Central memory CD4-positive, alpha-beta T cell (primary cell): ENCODE measurements at places on chromosomes 7 and 10.

DNA sequence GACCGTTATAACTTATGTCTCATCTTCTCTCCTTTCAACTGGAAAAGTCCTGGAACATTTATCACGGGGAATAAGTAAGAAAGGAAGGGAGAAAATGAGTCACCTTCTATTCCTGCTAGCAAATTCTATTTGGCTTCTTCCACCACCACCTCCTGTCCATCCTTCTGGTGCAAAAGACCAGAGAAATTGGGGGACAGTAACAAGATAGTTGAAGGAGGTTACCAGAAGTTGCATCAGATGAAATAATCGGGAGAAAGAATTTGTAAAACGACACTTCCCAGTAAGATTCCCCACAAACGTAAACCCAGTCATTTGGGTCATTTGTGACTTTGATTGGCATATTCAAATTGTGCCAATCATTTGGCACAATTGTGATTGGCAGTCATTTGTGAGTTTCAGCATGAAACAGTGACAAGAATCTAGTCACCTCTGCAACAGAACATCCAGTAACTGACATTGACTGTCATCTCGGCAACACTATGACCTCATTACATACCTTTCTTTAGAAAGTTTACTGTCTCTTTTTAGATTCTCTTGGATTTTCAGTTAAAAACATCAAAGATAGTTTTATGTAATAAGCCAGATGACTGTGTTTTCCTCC lies 51.3 kb upstream of the PIK3CG start:
- DNase-seq: no peak

GRCh38 chr10:68327889-68328786 lies 3.7 kb upstream of the HNRNPH3 start:
- no peak for DNase-seq

DNA sequence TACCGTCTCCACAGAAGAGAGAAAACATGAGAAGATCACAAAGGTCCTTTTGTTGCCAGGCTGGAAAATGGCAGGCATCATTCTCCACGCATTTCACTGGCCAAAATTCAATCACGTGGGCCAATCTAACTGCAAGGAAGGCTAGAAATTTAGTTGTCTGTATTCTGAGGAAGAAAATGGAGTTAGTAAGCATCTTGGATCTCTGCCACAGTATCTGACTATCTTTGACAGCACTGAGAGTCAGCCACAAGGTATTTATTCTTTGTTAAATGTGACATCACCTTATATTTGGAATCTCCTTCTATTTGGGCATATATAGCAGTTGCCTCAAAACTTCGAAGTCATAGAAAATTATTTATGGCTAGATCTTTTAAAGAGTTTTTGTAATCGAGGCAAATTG lies 213.9 kb downstream of the NSUN6 start:
- no peak for DNase-seq

DNA sequence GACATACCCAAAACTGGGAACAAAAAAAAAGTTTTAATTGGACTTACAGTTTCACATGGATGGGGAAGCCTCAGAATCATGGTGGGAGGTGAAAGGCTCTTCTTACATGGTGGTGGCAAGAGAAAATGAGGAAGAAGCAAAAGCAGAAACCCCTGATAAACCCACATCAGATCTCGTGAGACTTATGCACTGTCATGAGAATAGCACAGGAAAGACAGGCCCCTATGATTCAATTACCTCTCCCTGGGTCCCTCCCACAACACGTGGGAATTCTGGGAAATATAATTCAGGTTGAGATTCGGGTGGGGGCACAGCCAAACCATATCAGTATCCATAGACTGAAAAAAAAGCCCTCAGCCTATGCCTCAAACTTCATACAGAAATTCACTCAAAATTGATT lies 647.2 kb downstream of the GRID1 start:
- no peak for DNase-seq

DNA sequence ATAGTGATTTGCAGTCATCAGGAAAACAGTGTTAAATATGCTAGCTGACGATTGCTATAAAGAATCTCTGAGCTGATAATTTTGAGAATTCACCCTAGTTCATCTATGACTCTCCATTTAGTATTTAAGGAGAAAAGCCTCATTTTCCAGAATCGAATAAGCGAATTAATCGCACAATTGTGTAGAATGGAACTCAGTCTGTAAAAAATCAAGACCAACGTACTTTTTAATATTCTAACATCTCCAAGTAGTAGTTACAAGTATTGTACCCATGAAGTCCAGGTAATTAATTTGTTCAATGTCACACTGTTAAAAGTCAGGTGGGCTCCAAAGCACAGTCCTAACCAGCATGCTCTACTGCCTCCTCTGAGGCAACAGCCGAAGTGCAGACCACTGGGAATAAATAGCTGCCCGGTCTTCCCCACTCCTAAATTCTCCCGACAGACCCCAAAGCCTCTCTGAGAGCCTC lies 380 bp upstream of the AGBL3 start:
- no peak for DNase-seq

- no peak for DNase-seq
Observed at GRCh38 chr7:54719974-54720373, 39.0 kb downstream of the SEC61G start.

GRCh38 chr7:139471740-139472353 lies 11.6 kb downstream of the KLRG2 start:
- no peak for DNase-seq

DNA sequence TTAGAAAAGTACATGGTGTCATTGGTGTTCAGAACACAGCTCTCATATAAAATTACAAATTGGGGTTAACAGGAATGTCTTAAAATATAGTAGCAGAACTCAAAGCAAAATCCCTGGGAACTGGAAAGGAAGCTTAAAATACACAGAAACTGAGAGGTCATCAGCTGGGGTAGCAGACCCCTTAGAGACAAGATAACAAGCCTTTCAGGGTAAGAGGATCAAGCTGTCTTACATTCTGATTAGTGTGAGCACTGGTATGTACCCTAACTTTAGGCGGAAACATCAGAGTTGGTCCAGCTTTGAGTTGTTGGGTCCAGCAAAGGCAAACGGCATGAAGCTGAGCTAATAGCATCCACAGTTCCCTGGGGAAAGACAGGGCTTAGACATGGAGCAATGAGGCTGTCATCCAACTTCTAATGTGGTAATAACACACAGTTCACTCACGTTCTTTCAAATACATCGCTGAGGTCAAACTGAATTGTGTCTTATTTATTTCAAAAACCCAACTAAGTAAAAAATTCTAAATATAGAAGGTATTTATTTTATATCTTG lies 32.6 kb downstream of the ARHGAP21 start:
- DNase-seq: no peak

- DNase-seq: no peak
Observed at GRCh38 chr7:1654738-1655475, 15.2 kb upstream of the ELFN1 start.

- no peak for DNase-seq
Observed at GRCh38 chr7:96300502-96300901, 21.4 kb downstream of the SLC25A13 start.

DNA sequence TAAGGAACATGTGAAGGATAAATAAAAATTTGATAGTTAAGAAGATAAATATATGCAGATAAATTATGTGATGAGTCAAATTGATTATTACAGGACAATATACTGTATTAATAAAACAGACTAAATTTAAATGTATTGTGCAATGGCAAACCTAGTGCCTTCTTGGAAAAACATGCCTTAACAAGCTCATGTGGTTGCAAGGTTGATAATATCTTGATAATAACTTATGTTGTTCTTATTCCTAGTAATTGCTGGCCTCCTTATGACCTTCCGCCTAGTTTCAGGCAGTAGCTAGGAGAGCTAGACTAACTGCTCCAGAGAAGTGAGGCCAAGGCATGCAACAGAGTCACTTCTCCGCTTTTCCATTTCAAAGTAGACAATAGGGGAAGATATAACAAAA lies 7.6 kb upstream of the RAB11FIP2 start:
- DNase-seq: no peak

DNA sequence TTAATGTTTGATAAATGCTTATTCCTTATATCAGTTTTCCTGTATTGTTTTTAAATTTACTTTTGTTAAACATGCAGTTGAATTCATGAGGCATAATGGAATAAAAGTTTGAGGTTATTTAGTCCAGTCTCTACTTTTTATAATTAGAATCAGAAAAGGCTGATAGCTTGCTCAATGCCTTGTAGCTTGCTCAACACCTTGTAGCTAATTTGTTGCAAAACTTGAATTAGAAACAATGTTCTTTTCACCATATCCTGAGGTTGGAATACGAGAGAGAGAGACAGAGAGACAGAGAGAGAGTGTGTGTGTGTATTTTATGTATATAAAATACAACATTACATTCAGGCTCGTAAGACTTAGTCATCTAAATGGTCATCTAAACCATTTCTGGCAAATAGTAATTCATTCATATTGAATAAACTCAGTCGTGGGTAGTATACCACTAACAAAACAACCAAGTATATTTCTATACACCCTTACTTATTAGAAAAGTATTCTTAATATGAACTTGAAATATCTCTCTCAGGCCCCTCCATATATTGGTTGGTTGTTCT lies 243.5 kb downstream of the ADK start:
- no peak for DNase-seq

DNA sequence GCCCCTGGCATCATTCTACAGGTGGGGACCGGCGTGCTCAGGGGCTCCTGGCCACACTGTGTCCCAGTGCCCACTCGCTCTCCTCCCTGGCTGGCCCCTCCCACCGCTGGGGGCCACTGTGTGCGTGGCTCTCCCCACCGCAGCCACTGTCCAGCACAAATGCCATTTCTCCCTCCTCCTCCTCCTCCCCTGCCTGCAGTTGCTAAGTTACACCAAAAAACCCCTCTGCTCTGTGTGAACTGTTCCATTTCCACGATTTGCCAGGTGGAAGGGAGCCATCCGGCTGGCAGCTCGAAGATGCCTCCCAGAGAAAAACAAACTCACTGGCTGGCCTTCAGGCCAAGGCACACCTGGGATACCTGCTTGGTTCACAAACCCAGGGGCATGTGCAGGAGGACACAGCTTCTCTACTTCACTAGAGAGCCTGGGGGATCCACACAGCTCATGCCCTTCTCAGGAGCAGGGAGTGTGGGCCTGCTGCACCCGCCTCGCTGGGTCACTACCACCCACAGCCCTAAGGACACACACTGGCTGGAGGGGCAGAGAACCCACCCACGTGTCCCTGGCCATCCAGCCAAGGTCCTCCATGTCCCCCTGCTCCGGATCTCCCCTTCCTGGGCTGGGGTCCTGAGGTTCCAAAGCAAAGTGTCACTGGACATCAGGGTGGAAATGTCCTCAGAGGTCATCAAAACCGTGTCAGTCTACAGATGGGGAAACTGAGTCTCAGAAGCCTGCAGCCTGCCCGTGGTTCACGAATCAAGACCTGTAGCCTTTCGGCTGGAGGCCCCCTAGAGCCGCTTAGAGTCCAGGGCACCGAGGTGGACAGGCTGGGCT lies 1.7 kb downstream of the RASGEF1A start:
- no peak for DNase-seq

DNA sequence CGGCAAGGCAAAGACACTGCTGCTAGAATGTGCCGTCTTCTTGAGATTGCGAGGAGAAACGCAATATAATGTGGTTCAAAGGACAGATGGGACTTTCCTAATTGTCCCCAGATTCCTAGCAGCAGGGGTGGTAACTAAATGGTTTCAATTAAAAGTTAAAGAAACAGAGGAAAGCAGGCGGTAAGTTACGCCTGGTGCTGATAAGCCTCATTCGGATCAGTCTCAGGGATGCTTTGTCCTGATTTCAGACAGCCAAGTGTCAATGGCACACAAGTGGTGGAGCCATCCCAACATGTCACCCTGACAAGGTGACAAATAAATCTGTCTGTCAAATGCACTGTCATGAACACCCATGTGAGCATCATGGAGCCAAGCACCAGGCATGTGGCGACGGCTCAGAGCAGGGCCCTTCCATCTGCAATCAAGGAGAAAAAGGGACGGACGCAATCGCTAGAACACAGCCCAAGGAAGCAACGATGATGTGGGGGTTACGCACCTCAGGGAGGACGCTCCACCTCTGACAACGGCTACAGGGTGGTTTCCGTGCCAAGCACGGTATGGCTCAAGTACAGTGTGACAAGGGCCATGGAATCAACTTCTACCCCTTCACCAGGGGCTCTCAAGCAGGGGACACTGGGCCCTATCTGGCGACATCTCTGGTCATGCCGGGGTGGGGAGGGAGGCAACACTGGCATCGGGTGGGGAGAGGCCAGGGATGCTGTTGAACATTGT lies 66.2 kb downstream of the CTBP2 start:
- DNase-seq: no peak

- no peak for DNase-seq
Observed at GRCh38 chr10:12375076-12375504, 25.7 kb downstream of the CAMK1D start.

- no peak for DNase-seq
Observed at GRCh38 chr10:97719602-97720001, 6.1 kb downstream of the MARVELD1 start.

- DNase-seq: no peak
Observed at GRCh38 chr7:3956949-3957348, 655.9 kb downstream of the SDK1 start.

DNA sequence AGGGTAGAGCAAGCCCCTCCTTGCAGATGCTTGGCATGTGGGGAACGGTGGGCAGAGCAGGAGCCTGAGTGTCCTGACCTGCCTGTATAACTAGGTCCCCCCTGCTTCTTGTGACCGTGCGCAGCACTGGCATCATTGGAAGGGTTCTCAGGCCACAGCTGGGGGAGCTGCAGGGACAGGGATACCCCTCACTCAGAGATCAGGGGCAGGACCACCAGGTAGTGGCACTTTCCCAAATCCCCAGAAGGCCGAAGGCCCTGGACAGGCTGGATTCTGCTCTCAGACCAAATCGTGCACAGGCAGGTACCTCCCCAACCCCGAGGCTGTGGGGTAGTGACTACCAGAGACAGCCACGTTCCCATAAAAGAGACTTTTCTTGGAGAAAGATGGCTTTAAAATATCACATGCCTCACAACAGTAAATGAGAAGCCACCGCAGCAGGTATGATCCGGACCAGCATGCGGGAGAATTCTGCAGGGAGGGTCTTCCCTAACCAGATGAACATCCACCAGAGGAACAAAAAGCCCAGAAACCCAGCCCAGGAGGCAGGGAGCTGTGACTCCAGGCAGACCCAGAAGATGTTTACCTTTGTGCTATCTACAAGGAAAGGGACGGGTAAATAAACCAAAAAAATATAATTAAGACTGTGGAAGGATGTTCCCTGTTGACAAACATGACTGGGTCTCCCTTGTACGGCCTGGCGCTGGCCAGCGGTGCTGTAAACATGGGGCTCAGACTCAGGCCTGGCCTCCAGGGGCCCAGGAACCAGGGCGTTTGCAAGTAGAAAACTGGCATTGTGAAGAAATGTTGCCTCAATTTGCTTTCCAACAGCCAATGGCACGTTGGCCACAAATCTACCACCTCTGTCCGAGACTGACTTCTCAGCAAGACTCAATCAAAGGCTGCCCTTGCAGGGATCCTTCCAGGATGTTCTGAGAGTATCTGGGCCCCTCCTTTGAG lies 180.0 kb downstream of the TNS3 start:
- DNase-seq: no peak

- DNase-seq: no peak
Observed at GRCh38 chr7:26659121-26659520, 205.3 kb downstream of the SKAP2 start.

GRCh38 chr10:100969187-100970075 lies at the start of gene SEMA4G:
Gene SEMA4G, plus strand, starts transcription at chr10:100969504. Its CDS starts 3,409 bp downstream, at chr10:100972913.
- DNase-seq: peak; percentile 29

- DNase-seq: no peak
Observed at GRCh38 chr10:108244443-108245228, 1080.1 kb upstream of the SORCS1 start.

- peak; percentile 14 for DNase-seq
Observed at GRCh38 chr10:96720422-96721206, at the start of gene PIK3AP1. Gene PIK3AP1, minus strand, starts transcription at chr10:96720514. Its CDS starts 120 bp downstream, at chr10:96720394.
